ENCODE measurements at places on chromosomes 4 and X. TPM values are rescaled to one million over a fixed set of nuclear protein-coding genes. Genes with fewer than 3 reads are reported as not detected.

DNA sequence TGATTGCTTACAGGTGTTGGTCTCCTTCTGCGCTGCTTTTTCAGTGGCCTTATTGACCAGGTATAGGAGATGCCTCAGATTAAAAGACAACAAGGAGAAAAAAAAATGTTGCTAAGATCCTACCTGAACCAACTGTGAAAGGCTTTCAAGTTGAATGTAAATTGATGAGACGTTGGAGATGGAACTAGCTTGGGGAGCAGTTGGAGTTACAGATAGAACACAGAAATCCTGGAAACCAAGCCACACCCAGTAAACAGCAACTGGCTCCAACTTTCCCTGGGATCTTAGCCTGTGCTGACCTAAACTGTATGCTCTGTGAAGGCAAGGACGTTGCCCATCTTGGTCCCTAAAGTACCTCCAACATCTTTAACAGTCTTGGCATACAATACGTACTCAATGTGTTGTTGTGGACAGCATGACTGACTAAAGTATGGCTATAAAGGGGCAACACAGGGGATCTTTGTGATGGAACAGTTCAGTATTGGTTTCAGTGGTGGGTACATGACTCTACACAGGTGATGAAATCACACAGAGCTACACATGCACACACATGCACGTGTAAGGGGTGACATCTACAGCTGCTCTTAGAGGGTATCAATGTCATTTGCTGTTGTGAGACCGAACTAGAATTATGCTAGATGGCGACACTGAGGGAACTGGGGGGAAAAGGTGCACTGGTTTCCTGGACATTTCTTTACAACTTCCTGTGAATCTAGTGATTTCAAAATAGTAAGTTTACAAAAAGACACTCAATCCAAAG is 22.3 kb downstream of the GAB3 start:
- DNase-seq, result no peak

- DNase-seq, result no peak
Measured at GRCh38 chr4:64780664-64781063, 371.4 kb upstream of the TECRL start.

- DNase-seq, result no peak
Measured at GRCh38 chrX:46376246-46376885, 168.9 kb downstream of the ZNF674 start.

GRCh38 chr4:73540826-73541225 is 59.3 kb downstream of the AFM start:
- DNase-seq, result no peak

DNA sequence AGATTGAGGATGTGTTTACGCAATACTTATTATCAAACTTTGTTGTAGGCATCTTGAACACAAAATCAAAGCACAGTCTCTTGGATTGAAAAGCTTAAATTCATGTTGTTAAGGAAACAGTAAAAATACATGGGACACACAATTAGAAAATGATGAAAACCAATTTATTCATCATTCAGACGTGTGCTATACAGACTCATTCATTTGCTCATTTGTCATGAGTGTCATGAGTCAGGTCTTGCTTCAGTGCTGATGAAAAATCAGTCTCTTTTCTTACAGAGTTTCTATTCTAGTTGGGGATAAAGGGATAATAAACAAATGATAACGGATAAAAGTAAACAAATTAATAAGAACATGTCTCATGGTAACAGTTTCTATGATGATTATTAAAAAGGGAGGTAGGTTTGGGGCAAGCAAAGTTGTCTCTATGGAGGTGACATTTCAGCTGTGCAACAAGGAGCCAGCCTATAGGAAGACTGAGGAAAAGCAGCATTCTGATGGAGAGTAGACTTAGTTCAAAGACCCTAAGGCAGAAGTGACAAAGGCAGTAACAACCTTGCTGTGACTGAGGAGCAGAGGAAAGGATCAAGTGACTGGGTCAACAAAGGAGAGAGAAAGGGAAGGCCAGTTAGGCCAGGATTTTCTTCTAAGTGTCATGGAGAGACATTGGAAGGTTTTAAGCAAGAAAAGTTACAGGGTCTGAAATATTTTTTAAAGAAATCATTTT is 224.0 kb upstream of the HHIP start:
- no peak for DNase-seq

- no peak for DNase-seq
Measured at GRCh38 chr4:109432203-109432602, 1.4 kb upstream of the SEC24B start.

Gene IL2
- total RNA-seq, result not detected

Gene VCX3A
- not detected for total RNA-seq

Data from heart right ventricle (tissue), 16 donors.